ENCODE measurements at places on chromosomes 13 and 19.

GRCh38 chr19:13537454-13537853 is 31.2 kb upstream of the CACNA1A start:
- DNase-seq, result no peak

DNA sequence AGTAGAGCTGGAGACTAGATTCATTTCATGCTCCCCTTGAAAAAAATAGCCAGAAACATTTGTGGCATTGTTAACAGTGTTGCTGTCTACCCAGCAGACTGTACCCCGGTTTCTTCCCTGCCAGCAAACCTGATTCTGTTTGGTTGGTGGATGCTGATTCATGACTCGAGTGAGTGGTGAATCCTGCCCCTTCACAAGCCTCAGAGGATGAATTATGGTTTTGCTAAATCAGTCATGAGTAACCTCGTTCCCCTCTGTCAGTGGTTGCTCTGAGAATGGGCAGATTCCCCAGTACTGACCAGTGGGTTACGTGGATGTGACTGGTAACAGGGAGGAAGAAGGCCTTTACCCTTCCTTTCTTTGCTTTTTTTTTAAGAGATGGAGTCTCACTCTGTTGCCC is 10.1 kb downstream of the NLRP12 start:
- DNase-seq, result no peak

- no peak for DNase-seq
Measured at GRCh38 chr19:36501973-36502372, 12.6 kb upstream of the ZNF566 start.

GRCh38 chr19:28319918-28320317 is 893.0 kb downstream of the UQCRFS1 start:
- no peak for DNase-seq

GRCh38 chr13:94656766-94657165 is 55.1 kb downstream of the GPR180 start:
- DNase-seq, result peak; percentile 51

DNA sequence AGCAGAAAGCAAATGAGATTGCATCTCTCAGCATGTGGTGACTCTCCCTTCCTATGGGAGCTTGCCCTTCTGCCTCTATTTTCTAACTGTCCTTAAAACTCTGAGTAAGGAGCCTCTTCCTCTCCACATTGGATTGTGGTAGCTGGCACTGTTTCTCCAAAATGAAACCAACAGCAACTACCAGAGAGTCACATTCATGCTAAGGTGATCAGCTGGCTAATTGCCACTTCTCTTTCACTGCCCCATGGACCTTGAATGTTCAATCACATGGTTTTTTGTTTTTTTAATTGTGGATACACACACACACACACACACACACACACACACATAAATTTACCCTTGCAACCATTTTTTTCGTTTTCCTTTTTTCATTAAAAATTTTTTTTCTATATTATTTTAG is 154.7 kb upstream of the TSC22D1 start:
- DNase-seq, result no peak

GRCh38 chr13:112073245-112074138 is 6.5 kb downstream of the SOX1 start:
- no peak for DNase-seq

DNA sequence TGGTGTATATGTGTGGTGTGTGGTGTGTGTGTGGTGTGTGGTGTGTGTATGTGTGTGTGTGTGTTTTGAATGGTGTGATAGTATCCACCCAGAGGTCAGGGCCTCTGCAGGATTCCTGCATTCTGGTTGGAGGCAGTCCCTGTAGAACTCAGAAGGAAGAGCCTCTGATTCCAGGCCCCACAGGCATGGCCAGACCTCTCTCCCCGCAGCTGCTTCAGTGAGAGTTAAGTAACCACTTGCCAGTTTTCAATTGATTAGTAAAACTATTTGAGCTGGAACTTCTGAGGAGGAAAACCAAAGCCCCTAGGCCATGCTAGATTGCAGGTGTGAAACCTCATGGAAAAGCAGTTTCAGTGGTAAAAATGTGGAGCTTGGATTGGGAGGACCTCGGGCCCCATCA is 2.1 kb downstream of the ATP12A start:
- DNase-seq, result no peak

GRCh38 chr19:12202250-12202649 is 39.4 kb downstream of the ZNF136 start:
- DNase-seq, result peak; percentile 6

DNA sequence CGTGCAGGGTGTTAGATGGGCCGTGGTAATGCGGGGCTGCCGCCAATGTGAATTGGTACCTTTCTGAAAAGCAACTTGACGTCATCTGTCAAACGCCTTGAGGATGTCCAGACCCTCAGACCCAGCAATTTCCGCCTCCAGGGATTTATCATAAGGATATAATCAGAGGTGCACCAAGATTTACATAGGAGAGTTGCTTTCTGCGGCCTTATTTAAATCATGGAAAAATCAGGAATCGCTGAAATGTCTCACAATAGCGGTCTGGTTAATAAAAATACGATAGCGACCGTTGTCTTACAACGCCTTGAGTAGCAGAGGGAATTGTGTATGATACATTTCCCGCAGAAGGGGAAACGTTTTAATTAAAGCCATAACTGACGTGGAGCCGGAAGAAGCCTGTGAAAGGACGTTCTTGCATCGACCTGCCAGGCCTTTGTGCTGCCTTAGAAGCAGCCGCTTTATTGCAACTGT is 32.3 kb upstream of the NDUFS7 start:
- no peak for DNase-seq

GRCh38 chr13:86830046-86830445 is 841.1 kb upstream of the SLITRK5 start:
- DNase-seq, result no peak

All from activated CD4-positive, alpha-beta T cell treated with anti-CD3 and anti-CD28 coated beads, Interleukin-2, Interleukin-6, amounts not matched to agents 100 ng/mL and 50 ng/mL, durations not matched to agents 16 hours and 8 hours (primary cell).